Esophagus muscularis mucosa (tissue), 4 donors: ENCODE measurements at places on chromosomes 6 and 20. TPM values are rescaled to one million over a fixed set of nuclear protein-coding genes. Genes with fewer than 3 reads are reported as not detected.
A peak's percentile ranks its signal among the peaks of the same experiment; 100 is the strongest.

The HMGN4 gene
- 87.5 TPM for total RNA-seq

The SLC4A11 gene
- not detected for total RNA-seq

The CAGE1 gene
- total RNA-seq = not detected

The LRFN2 gene
- 0.11 TPM for total RNA-seq

The SLC17A9 gene
- 2.9 TPM for total RNA-seq

The BMP5 gene
- total RNA-seq = 1.3 TPM

The SLC17A3 gene
- total RNA-seq = not detected

The C6orf118 gene
- total RNA-seq = 0.42 TPM

- DNase-seq = no peak
Measured at GRCh38 chr6:137217801-137218472, 1.2 kb downstream of the IFNGR1 start.

DNA sequence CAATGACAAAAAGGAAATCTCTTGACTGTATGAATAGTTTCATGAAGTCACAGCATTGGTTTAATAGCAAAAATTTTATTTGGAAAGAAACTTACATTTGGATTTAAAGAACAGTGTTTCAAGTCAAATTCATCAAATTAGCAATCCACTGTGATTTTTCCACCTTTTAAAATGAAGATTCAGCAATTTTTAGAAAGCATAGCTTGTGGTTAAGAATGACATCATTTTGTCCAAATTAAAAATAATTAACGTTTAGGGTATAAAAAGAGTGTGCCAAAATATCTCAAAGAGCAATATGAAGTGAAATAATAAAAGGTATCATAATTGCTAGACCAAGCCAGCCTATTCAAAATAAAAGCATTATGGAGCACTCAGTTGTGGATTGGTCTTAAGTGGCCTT is 114.6 kb downstream of the PAX1 start:
- no peak for DNase-seq

DNA sequence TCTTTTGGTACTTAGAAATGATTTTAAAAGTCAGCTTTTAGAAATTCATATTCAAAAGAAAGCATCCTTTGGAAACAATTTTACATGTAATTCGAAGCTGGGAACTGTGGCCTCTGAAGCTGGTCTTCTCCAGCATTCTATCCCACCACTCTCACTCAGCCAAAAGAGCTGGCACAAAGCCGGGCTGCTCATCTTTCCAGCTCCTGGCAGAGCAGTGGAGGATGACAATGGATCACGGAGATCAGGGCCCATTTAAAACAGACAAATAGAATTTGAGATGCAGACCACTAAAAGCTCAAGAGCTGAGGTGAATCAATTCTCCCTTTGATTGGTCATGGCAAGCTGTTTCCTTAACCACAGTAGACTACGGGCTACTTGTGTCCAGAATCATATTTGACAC is 60.6 kb downstream of the OTOR start:
- no peak for DNase-seq

GRCh38 chr6:131368198-131368911 is 204.7 kb upstream of the ARG1 start:
- no peak for DNase-seq

- DNase-seq = no peak
Measured at GRCh38 chr6:43268355-43268700, 25.0 kb downstream of the TTBK1 start.

DNA sequence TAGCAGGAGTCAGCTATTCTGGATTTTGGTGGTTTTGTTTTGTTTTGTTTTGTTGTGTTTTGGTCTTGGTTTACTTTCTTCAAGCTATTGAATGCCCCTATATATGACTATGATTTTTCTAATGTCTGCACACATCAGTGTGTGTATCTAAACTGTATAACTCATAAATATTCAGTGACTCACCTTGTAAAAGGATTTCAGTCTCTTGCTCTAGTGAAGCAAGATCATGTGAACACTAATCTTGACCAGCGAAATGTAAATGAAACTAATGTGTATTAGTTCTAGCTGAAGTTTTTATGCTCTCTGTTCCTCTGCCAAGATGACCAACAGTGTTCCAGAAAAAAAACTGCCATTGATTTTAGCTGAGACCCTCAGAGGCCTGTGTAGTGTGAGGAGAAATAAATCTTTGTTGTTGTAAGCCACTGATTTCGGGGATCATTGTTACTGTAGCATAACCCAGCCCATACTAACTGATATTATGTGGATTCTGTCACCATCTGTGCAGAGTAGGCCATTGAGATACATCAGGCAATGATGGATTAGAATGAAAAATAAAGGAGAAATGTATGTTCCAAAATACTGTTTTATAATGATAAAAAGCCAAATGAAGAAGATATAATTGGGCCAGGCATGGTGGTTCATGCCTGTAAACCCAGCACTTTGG is 11.5 kb upstream of the BTBD9 start:
- DNase-seq = no peak

DNA sequence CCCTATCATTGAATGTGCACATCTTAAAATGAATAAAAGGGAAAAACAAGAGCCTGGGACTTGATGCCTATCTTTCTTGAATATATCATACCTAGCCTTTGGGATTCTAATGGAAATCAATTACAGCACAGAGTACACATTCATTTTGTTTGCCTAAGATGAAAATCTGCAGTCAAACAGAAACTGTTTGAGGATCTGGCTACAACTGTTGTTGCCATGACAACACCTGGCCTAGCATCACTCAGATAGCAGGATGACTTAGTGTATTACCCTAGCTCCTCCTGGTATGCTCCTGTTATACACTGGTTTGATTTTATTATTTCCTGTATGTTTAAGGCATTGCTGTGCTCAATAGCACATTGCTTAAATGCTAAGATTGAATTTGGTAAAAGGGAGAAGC is 71.5 kb upstream of the LAMP5 start:
- no peak for DNase-seq

- peak; percentile 89 for DNase-seq
Measured at GRCh38 chr6:35919827-35920751, 809 bp downstream of the SRPK1 start.

DNA sequence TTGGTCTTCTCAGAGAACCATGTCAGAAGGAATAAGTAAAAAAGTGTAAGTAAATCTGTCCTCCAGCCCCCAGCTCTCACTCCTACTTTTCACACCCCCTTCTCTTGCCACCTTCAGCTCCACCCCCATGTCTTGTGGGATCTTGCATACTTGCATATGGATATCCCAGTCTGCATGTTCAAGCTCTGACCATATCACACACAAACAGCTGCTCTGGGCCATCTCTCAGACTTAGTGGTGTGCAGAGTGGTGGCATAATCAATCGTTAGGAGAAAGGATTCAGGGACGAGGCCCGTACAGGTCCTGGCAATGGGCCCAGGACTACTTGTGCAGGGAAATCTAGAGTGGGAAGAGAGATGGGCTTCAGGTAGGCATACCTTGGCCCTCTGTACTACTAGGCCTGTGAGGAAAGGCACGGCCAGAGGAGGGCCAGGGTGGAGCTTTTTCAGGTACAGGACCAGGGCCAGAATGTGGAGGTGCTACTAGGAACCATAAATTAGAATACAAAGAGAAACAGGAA is 112.0 kb upstream of the SGK1 start:
- no peak for DNase-seq

DNA sequence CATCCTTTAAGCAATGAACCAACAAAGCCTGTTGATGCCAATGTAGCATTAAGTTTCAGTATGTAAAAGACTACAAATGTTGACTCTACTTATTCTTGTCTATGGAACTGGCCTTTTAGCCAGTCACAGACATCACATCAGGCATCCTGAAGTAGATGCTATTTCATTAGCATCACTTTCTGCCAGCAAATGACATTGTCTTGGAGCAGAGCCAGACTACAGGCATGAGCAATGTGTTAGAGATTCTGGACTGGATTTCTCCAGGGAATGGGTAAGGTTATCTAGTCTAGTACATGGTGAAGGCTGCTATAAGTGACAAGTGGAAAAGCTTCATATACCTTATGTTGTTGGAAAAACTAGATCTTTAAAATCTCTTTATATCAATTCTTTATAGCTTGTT is 142.9 kb downstream of the ADGRB3 start:
- DNase-seq = no peak

DNA sequence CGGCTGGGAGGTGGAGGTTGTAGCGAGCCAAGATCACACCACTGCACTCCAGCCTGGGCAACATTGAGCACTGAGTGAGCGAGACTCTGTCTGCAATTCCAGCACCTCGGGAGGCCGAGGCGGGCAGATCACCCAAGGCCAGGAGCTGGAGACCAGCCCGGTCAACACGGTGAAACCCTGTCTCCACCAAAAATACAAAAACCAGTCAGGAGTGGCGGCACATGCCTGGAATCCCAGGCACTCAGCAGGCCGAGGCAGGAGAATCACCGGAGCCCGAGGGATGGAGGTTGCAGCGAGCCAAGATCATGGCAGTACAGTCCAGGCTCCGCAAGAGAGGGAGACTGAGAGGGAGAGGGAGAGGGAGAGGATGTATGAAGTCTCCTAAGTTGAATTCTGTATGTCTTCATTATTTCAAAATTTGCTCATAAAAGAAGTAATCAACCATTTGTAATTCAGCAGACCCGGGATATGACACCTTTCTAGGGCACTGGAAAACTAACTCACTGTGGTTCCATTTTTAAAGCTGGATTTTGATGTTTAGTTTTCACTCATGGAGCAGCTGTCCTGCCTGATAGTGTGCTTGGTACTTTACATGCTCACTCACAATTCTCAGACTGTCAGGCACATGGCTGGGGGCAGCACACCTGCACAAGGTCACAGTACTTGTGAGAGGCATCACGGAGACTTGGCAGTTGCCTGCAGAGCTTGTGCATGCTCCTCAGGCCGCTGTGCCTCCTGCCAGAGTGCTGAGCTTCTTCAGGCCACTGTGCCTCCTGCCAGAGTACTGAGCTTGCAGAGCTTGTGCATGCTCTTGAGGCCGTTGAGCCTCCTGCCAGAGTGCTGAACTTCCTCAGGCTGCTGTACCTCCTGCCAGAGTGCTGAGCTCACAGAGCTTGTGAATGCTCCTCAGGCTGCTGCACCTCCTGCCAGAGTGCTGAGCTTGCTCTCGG is 106.2 kb downstream of the ERMARD start:
- peak; percentile 80 for DNase-seq

DNA sequence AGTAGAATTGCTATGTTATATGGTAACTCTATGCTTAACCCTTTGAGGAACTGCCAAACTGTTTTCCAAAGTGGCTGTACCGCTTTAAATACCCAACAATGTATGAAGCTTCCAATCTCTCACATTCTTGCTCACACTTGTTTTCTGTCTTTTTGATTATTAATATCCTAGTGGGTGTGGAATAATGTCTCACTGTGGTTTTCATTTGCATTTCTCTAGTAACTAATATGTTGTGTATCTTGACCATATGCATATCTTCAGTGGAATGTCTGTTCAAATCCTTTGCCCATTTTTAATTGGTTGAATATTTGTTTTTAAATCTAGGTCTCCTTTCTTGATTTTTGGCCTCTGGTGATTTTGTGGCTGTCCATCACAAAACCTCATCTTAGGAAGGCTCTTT is 177.8 kb upstream of the PLCB4 start:
- DNase-seq = no peak

DNA sequence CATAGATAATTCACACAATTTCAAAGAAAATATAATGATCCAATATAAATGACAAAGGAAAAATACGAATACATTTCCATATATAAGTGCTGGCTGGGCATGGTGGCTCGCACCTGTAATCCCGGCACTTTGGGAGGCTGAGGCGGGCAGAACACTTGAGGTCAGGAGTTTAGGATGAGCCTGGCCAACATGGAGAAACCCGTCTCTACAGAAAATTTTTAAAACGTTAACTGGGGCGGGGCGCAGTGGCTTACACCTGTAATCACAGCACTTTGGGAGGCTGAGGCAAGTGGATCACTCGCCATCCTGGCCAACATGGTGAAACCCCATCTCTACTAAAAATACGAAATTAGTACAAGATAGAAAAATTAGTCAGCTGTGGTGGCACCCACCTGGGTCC is 14.9 kb upstream of the MAPK13 start:
- peak; percentile 89 for DNase-seq

GRCh38 chr20:8117636-8118035 is 14.4 kb upstream of the PLCB1 start:
- DNase-seq = no peak

DNA sequence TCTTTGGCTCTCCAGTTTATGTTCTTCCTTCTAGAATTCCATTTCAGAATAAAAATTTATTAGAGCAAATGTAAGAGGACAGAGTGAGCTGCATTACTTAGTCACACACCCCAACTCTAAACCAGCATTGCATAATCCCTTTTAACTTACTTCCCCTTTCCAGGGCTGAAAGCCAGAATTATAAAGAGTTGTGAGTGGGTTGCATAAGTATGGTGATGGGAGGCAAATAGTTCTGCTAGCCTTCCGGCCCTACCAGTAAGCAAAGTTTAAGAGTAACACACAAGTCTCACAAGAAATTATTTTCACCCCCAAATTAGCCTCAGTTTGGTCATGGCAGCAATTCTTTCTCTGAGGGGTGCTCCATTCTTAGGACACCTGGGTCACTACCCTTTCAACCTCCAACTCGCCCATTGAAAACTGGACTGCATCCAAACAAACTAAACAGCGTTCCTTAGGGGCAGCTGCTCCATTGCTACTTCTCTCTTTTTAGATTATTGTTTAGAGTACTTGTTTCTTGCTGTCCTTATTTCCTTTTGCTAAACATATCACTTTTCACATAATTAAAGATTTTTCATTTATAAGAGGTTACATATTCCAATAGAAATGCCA is 1.6 kb downstream of the KIAA0408 start:
- no peak for DNase-seq

- no peak for DNase-seq
Measured at GRCh38 chr6:14092838-14093789, 24.5 kb upstream of the CD83 start.

GRCh38 chr20:38255393-38255792 is 5.1 kb downstream of the KIAA1755 start:
- no peak for DNase-seq

DNA sequence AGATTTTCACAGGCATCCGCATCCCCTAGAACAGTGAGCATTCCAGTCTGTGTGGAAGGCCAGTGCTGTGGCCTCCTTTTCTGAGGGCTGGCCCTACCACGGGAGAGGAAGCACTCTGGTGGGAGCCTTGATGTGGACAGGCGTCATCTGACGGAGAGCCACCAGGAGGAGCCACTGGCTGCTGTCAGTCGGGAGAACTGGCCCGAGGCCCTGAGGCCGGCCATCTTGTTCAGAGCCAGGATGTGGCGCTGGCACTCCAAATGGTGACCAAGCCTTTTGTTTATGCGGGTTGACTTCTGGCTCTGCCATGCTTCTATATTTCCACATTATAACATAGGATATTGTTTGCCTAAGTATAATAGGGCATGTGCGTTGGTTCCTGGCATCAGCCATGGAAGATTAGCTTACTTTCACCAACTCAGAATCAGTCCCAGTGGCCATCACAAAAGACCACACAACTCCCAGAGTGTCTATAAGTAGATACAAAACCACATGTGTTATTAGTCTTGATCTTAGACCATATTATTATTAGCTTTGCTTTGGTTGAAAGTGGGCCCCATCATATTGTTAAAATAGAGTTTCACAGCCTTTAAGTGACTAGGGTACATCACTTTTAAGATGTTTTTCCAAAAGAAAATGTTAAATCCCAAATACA is 273.9 kb upstream of the TAB2 start:
- DNase-seq = no peak
